ENCODE measurements at places on chromosomes 3 and 15. TPM values are rescaled to one million over a fixed set of nuclear protein-coding genes. Genes with fewer than 3 reads are reported as not detected.
A peak's percentile ranks its signal among the peaks of the same experiment; 100 is the strongest.

PLCL2 gene
- total RNA-seq = 8.4 TPM

SLC38A3 gene
- total RNA-seq = not detected

CHL1 gene
- total RNA-seq = 14.3 TPM

PPM1L gene
- 25.6 TPM for total RNA-seq

SLCO3A1 gene
- total RNA-seq = 29.3 TPM

BUB1B gene
- not detected for total RNA-seq

ASB14 gene
- 0.64 TPM for total RNA-seq

TRIM42 gene
- not detected for total RNA-seq

ARRDC4 gene
- total RNA-seq = 39.6 TPM

ZNF621 gene
- total RNA-seq = 23.1 TPM

DNA sequence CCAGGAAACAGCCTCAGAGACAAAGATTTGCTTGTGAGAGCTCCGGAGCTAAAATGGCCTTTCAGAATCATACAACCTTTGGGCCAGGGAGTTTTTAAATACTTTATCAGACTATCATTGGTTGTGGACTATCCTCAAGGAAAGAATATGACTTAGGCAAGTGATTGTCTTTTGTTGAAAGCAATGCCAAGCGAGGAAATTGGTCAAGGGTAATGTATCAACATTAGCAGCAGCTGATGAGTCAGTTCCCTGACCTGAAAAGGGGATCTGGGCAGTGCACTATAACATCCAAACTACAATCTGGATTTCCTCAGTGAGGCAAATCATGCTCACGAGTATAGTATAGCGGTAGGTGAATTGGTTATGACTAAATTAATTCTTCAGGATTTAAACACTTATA, 303.6 kb downstream of the LSAMP start:
- no peak for DNase-seq
- H3K4me1 ChIP-seq = no peaks in the 10 kb centered on the region
- no peak overlapping the region for H3K27ac ChIP-seq
- H3K27me3 ChIP-seq = no peaks in the 10 kb centered on the region
- H3K36me3 ChIP-seq = no peaks in the 10 kb centered on the region
- no peak overlapping the region for H3K4me3 ChIP-seq

GRCh38 chr3:147483578-147483977, 74.4 kb downstream of the ZIC1 start:
- H3K27ac ChIP-seq = no peak overlapping the region
- no peaks in the 10 kb centered on the region for H3K27me3 ChIP-seq
- H3K4me1 ChIP-seq = no peaks in the 10 kb centered on the region
- DNase-seq = no peak
- H3K4me3 ChIP-seq = no peak overlapping the region
- H3K36me3 ChIP-seq = no peaks in the 10 kb centered on the region

DNA sequence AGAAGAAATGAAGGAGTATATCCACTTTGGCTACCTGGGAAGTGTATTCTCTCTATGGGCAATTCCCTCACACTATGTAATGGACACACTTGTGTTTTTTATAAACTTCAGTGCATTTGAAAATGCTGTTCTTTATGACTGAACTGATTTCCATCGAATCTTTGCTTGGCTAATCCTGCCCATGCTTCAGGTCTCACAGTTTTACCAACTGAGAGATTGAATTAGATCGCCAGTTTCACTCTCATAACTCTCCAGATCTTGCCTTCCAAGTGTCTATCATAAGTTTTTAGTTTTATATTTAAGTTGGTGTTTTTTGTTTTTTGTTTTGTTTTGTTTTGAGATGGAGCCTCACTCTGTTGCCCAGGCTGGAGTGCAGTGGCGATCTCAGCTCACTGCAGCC, 73.5 kb upstream of the MBNL1 start:
- no peaks in the 10 kb centered on the region for H3K36me3 ChIP-seq
- no peaks in the 10 kb centered on the region for H3K27me3 ChIP-seq
- no peaks in the 10 kb centered on the region for H3K4me1 ChIP-seq
- H3K4me3 ChIP-seq = no peak overlapping the region
- H3K27ac ChIP-seq = no peak overlapping the region

DNA sequence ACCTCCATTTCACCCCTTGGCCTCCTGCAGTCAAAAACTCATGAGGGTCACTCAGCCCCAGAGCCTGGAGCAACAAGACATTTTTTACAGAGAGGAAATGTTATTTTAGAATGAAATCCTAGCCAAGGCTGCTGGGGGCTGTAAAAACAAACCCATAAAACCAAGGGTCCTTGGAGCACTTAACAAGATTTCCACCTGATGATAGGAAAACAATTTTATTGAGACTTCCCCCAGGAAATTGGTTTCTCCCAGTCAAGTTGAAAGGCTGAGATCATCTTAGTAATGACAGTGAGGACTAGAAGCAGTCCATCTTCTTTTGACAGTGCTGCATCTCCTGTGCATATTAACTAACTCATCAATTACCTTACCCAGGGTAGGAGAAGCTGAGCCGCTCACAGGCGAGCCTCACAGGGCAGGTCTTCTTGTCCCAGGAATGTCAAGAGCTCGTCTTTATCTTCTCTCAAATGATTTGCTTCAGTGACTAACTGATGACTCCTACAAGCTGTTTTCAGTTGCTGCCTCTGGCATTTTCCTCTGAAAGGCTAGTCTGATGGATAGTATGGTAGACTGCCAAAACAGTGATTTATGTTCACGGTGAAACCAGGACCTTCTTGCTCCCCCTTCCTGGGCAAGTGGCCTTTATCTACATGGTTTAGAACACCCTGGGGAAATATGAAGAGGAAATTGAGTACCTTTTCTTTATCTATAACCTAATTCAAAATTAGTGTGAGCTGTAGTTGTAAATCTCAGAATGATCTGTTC, 34.6 kb upstream of the AEN start:
- H3K4me1 ChIP-seq = no peaks in the 10 kb centered on the region
- H3K4me3 ChIP-seq = no peak overlapping the region
- H3K27me3 ChIP-seq = no peaks in the 10 kb centered on the region
- H3K27ac ChIP-seq = no peak overlapping the region
- H3K36me3 ChIP-seq = no peaks in the 10 kb centered on the region

- no peaks in the 10 kb centered on the region for H3K27me3 ChIP-seq
- no peak overlapping the region for H3K27ac ChIP-seq
- no peak for DNase-seq
- peaks cover 2% of the 10 kb centered on the region for H3K36me3 ChIP-seq
Observed at GRCh38 chr3:105844704-105845103, 24.1 kb downstream of the CBLB start.

GRCh38 chr3:128283421-128283820, 130.1 kb downstream of the EEFSEC start:
- H3K27ac ChIP-seq = no peak overlapping the region
- no peak overlapping the region for H3K4me3 ChIP-seq
- no peak for DNase-seq
- H3K27me3 ChIP-seq = no peaks in the 10 kb centered on the region
- peaks cover 6% of the 10 kb centered on the region for H3K36me3 ChIP-seq

GRCh38 chr15:45777781-45778180, 143.0 kb downstream of the SQOR start:
- no peak overlapping the region for H3K4me3 ChIP-seq
- H3K36me3 ChIP-seq = no peaks in the 10 kb centered on the region
- no peak for DNase-seq

DNA sequence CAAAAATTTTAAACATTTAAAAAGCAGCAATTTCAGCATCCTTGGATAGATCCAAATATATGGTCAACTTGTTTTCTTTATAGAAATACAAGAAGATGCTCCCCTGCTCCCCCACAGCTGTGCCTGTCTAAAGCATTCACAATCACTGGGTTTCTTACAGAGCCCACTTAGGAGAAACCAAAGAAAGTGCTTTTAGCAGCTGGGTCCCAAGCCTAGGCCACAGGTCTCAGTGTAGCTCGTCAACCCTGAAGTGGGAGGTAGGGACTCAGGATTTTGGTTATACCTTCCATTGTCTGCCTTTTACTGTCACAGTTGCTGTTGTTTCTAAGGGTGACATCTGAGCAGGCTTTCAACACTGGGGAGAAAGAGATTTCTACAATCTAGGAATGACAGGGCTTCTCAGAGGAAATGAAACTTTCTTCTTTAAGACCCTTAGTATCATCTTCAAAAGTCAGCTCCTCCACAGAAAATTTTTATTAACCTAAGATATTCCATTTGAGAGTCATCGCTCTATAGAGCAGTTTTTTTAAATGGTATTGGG, 199.3 kb upstream of the CMC1 start:
- H3K27ac ChIP-seq = no peak overlapping the region
- no peaks in the 10 kb centered on the region for H3K4me1 ChIP-seq
- H3K4me3 ChIP-seq = no peak overlapping the region
- no peaks in the 10 kb centered on the region for H3K27me3 ChIP-seq

GRCh38 chr15:90838139-90838538, 30.2 kb upstream of the FURIN start:
- H3K27me3 ChIP-seq = no peaks in the 10 kb centered on the region
- no peak for DNase-seq
- no peaks in the 10 kb centered on the region for H3K36me3 ChIP-seq
- H3K4me1 ChIP-seq = peaks cover 7% of the 10 kb centered on the region
- H3K4me3 ChIP-seq = no peak overlapping the region

DNA sequence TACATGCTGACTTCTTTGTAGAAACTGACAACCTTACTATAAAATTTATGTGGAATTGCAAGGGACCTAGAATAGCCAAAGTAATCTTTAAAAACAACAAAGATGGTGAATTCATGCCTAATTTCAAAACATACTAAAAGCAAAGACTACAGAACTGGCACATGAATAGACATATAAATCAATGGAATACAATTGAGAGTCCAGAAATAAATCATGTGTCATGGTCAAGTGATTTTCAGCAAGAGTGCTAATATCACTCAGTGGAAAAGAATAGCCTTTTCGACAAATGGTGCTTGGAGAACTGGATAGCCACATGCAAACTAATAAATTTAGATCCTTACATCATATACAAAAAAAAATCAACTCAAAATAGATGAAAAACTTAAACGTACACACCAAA, 8.7 kb downstream of the IMPG2 start:
- DNase-seq = no peak
- H3K27ac ChIP-seq = no peak overlapping the region
- no peaks in the 10 kb centered on the region for H3K4me1 ChIP-seq
- no peaks in the 10 kb centered on the region for H3K27me3 ChIP-seq
- H3K4me3 ChIP-seq = no peak overlapping the region

DNA sequence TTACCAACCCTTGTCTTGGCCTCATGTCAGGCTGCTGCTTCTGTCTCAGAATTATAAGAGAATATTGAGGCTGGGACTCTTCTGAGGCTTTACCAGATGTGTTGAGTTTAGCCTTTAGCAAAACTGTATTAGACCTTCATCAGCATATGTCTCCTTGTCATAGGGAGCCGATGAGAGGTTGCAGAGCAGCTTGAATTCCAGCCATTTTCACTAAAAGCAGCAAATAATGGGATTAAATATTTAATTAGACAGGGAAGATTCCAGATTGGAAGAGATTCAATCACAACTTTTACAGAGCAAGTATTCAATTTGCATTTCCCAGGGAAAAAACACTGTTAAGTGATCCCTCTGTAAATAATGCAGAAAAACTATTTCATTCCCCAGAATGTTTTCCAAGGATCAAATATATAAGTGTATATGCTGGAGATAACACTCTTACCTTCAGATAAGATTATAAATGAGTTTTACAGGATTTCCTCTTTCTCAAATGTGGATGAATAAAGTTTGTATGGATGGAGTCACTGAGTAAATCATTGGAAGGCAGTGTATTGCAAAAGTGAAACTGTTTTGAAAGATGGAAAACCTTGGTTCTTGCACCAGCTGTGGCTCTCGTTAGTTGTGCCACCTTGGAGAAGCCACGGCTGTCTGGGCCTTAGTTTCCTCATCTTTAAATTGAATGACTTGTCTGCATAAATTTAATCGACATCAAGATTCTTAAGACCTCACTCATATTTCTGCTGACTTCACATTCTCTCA, 466.4 kb upstream of the SGO1 start:
- H3K4me1 ChIP-seq = no peaks in the 10 kb centered on the region
- DNase-seq = no peak
- no peak overlapping the region for H3K4me3 ChIP-seq

GRCh38 chr3:138781012-138781470, 53.7 kb downstream of the PIK3CB start:
- H3K27ac ChIP-seq = no peak overlapping the region
- DNase-seq = no peak
- H3K27me3 ChIP-seq = no peaks in the 10 kb centered on the region
- H3K4me3 ChIP-seq = no peak overlapping the region

- no peak overlapping the region for H3K4me3 ChIP-seq
- no peaks in the 10 kb centered on the region for H3K36me3 ChIP-seq
- no peaks in the 10 kb centered on the region for H3K27me3 ChIP-seq
- no peak overlapping the region for H3K27ac ChIP-seq
- H3K4me1 ChIP-seq = no peaks in the 10 kb centered on the region
Observed at GRCh38 chr3:173096994-173097785, 43.8 kb downstream of the SPATA16 start.

DNA sequence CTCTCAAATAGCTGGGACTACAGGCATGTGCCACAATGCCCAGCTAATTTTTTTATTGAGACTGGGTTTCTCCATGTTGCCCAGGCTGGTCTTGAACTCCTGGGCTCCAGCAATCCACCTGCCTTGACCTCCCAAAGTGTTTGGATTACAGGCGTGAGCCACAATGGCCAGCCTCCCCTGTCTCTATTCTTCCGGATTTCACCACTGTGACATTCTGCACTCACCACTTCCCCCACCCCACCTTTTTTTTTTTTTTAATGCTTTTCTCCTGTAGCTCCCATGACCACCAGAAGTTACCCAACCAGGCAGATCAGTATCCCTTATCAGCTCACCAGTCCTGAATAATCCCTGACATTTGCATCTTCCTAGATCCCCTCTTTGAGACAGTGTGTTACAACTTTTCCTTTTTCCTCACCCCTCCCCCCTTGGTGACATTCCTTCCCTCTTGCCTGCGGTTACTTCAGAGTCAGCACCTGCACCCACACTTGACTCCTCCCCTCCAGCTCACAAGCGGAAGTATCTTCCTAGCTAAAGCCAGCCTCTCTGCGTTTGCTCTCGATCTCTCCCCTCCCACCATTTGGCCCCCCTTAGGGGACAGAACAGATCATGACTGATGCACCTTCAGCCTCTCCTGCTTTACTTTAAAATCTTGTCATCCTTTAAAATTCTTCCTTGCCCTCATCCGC, 13.5 kb upstream of the ZNF592 start:
- no peak for DNase-seq
- peak overlapping the region; percentile 84 for H3K27ac ChIP-seq
- H3K27me3 ChIP-seq = no peaks in the 10 kb centered on the region
- H3K4me3 ChIP-seq = no peak overlapping the region
- no peaks in the 10 kb centered on the region for H3K36me3 ChIP-seq

GRCh38 chr3:157204431-157204830, 44.5 kb upstream of the CCNL1 start:
- H3K27me3 ChIP-seq = no peaks in the 10 kb centered on the region
- no peaks in the 10 kb centered on the region for H3K4me1 ChIP-seq
- no peak overlapping the region for H3K4me3 ChIP-seq
- no peak overlapping the region for H3K27ac ChIP-seq

DNA sequence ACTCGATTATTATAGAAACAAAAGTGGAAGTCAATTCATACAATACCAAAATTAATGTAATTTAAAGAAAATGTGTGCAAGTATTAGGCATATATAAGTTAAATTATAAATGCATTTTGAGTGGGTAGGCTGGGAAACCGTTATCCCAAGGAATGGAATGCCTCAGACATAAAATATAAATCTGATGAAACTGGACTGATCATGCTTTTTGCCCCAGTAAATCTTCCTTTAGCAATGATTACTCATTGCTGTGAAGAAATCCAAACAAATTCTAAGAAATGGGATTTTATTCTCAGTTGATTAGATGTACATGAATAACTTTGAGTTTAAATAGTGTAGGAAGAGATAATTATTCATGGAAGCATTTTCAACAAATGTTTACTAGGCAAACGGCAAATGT, 185.5 kb upstream of the KCNMB2 start:
- no peak for DNase-seq
- H3K36me3 ChIP-seq = no peaks in the 10 kb centered on the region
- no peak overlapping the region for H3K4me3 ChIP-seq
- H3K4me1 ChIP-seq = no peaks in the 10 kb centered on the region
- no peaks in the 10 kb centered on the region for H3K27me3 ChIP-seq

Measured in upper lobe of left lung (tissue), 6 donors.